ENCODE measurements at places on chromosomes 5 and 9.

- no peak for DNase-seq
Observed at GRCh38 chr9:110923601-110924000, 114.7 kb downstream of the LPAR1 start.

DNA sequence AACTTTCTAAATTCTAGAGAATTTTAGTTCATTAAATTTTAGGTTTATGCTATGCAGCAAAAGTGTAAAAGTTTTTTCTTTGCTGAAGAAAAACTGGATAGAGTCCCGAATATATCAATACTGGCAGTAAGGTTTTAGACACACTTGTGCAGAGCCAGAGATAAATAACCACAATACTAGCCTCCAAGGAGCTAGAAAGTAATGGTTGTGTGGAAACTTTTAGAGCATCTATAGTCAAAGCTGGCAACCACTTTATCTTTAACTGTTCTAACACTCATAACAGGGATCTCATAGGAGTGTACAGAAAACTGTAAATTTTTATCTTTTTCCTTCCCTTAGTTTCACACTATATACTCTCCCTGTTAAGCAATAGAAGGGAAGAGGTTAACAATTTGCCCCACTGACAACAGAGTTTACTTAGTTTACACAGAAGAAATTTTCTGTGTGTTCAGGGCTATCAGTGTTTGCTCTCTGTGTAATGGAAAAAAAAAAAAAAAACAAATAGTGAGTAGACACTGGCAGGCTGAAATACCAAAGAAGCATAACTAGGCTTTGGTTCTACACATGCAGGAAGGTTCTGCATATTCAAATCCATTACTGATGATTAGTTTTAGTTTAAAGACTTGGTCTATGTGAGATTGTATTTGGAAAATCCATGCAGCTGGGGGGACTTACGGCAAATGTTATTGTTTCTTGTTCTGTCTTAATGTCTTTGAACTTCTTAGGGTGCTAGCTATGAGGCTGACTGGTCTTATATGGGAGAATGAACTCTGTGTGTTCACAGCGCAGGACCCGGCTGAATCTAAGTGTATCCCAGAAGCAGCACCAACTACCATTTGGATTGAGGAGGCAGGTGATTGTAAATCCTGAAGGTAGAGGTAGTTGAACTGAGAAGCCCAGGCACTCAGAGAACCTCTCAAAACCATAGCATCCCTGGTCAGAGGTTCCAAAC is 187.6 kb downstream of the PCSK1 start:
- DNase-seq = peak; percentile 15

- no peak for DNase-seq
Observed at GRCh38 chr9:38044706-38045105, 24.3 kb downstream of the SHB start.

DNA sequence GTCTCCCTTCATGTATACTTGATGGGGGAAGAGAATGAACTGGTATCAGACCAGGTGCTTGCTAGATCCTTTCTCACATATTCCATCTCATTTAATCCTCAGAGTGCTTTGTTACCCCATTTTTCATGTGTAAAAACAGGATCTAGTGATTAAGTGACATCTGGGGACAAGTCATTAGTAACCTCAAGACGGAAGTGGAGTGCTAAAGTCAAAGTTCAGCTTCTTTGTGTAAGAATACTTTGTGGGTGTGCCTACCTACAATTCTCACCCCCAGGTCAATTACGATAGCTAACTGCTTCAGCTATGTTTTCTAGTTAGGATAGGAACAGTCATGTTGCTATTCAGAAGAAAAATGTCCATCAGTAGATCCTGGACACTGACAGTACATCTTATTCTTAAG is 3.1 kb upstream of the FAM120AOS start:
- DNase-seq = no peak

GRCh38 chr5:40499007-40499406 is 180.7 kb upstream of the PTGER4 start:
- DNase-seq = no peak

- DNase-seq = no peak
Observed at GRCh38 chr5:57716661-57717060, 234.1 kb upstream of the ACTBL2 start.

DNA sequence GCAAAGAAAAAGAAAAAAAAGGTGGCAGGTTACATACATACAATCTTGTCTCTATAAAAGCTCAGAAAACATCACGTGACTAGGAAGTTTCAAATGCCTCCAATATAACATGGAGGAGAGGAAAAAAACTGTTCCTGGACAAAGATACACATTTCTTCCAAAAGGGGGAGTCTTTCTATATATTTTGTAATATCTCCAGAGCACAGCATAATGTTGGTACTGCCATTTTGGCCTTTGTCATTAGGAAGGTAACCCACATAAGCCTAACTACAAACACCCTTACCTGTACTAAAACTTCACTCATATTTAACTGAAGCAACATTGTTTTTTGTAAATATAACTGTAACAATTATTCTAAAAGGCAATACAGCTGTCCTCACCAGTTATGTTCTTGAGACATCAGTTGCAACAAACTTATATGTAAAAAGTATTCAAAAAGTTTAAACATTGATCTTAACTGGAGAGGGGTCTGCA is 1.2 kb upstream of the BTF3 start:
- DNase-seq = peak; percentile 36

- DNase-seq = no peak
Observed at GRCh38 chr5:150473673-150474358, 24.3 kb upstream of the RPS14 start.

- DNase-seq = no peak
Observed at GRCh38 chr9:124735121-124735520, 36.0 kb downstream of the NR6A1 start.

- no peak for DNase-seq
Observed at GRCh38 chr5:167280111-167280510, 1011.3 kb upstream of the WWC1 start.

GRCh38 chr9:115204904-115205453 is 87.0 kb upstream of the TNC start:
- no peak for DNase-seq

DNA sequence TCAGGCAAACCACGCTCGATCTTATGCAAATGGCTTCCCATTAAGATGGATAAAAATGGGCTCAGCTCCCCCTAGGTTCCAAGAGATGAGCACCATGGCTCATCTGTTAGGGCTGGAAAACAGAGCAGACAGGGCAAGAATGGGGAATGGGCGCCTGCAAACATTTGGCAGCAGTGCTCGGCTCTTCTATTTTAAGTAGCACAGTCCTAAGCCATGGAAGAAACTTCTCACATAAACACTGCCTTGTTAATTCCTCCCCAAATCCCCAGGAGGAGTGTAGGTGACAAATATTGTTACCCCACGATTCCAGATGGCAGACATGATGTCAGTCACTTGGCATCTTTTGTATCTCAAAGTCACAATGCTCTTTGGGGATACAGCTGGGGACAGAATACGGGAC is 221.8 kb downstream of the ICE1 start:
- no peak for DNase-seq

GRCh38 chr5:129748913-129749880 is 1.3 kb downstream of the MINAR2 start:
- DNase-seq = no peak

DNA sequence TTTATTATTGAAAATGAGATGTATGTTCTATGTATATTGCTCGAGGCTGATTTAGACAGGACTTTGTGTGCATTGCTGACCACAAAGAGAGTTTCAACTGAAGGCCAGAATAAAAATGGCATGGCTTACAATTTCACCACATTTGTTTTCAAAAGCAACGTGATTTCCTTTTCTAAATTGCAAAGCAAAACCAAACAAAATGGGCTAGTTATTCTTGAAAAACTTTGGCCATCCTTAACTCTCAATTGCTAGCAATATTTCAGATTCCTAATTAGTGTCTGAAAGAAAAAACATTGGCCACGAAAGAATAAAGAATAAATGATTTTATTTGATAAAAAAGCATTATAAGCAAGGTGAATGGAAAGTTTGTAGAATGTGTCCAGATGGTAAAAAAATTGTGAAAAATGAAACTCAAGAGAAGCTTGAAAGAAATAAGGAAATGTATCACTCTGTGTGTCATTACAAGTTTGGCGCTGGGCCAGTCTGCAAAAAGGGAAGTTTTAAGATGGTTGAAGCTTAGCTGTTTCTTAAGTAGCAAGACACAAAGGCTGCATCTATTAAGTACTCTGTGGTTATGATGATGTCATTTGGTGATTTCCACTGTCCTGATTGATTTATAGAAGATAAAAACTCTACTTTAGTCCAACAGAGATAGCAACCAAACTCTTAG is 89.2 kb upstream of the PRLR start:
- DNase-seq = no peak

- no peak for DNase-seq
Observed at GRCh38 chr9:110115341-110115820, 92.6 kb downstream of the C9orf152 start.

GRCh38 chr9:20962536-20963225 is 68.8 kb downstream of the HACD4 start:
- no peak for DNase-seq

GRCh38 chr9:109857336-109857735 is 77.3 kb downstream of the PALM2AKAP2 start:
- DNase-seq = no peak

- DNase-seq = no peak
Observed at GRCh38 chr9:99931155-99931840, 24.8 kb downstream of the STX17 start.

DNA sequence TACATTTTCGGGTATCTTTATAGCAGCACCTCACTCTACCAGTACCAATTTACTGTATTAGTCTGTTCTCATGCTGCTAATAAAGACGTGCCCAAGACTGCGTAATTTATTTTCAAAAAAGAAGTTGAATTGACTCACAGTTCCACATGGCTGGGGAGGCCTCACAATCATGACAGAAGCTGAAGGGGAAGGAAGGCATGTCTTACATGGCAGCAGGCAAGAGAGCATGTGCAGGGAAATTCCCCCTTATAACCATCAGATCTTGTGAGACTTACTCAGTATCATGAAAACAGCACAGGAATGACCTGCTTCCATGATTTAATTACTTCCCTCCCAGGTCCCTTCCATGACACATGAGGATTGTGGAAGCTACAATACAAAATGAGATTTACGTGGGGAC is 602.6 kb upstream of the DAB2 start:
- no peak for DNase-seq

- DNase-seq = no peak
Observed at GRCh38 chr9:80485420-80486250, 913.9 kb downstream of the TLE4 start.

- DNase-seq = no peak
Observed at GRCh38 chr9:117060963-117061362, 353.9 kb downstream of the ASTN2 start.

DNA sequence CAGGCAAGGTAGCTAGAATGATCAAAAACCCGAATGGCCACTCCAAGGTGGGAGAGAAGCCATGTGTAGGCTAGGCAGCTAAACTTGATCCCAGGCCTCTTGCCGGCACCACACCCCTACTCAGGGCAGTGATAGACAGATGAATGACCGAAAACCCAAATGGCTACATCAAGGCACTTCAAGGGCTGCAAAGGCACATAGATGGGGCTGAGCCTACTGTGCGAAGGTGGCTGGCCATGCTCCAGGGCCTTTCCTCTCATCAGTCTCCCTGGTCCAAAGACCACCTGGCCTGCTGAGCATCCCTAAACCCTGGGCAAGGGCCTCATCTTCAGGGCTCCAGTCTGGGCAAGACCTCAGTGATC is 3.7 kb upstream of the TIFAB start:
- DNase-seq = no peak

DNA sequence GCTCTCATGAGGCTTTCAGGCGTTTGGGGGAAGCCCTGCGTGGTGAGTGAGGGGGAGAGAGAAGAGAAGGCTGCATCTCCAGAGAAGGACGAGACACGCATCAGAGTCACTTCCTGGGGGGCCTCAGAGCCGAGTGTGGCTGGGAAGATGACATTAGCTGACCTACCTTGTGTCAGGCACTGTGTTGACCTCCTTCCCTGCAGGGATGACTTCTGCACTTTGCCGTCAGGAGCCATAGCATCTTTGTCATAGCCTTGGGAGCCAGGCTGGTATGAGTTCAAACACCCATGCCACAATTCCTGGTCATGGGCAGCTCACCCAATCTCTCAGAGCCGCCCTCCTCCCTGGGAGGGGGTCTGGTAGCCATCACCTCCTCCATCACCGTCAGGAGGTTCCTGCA is 17.3 kb downstream of the NEURL1B start:
- no peak for DNase-seq

GRCh38 chr9:125089331-125089730 is 54.0 kb downstream of the SCAI start:
- DNase-seq = no peak

- no peak for DNase-seq
Observed at GRCh38 chr5:123093601-123094236, 4.7 kb downstream of the PRDM6 start.

- DNase-seq = no peak
Observed at GRCh38 chr9:117734082-117734481, 29.9 kb downstream of the TLR4 start.

GRCh38 chr9:34010979-34011378 is 37.7 kb downstream of the UBAP2 start:
- DNase-seq = no peak

GRCh38 chr9:25827626-25828025 is 149.4 kb upstream of the TUSC1 start:
- no peak for DNase-seq

- no peak for DNase-seq
Observed at GRCh38 chr5:43010935-43011315, 29.2 kb downstream of the ANXA2R start.

DNA sequence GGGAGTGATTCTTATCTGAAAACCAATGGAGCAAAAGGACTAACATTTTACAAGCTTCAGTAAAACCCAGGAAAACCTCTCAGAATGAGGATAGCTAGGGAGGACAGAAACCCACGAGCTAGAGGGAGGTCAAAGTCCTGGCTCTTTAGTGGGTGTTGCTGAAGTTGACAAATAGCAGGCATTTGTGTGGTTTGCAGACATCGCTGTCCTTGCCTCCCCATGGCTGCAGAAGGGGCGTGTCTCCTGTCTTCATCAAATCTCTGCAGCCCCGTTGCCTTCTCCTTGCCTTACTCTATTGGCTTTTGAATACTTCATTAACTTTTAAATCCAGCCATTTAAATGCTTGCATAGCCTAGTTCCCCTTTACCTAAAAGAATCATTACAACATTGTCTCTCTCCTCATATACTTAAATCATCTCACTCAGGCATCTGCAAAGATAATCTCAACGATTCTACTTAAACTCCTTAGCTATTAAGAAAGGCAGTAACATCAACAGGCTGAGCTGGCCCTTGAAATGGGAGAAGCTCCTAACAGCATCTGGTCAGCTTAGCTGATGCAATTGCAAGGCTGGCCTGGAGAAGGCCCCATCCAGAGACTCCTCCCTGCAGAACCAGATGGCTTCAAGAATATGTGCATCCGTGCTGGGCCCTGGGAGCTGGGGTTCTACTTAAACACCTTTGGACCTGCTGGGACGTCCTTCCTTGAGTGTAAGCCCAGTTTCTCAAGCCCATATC is 152.8 kb upstream of the TAS2R1 start:
- DNase-seq = no peak

- no peak for DNase-seq
Observed at GRCh38 chr5:169125571-169125970, 175.4 kb downstream of the SLIT3 start.

DNA sequence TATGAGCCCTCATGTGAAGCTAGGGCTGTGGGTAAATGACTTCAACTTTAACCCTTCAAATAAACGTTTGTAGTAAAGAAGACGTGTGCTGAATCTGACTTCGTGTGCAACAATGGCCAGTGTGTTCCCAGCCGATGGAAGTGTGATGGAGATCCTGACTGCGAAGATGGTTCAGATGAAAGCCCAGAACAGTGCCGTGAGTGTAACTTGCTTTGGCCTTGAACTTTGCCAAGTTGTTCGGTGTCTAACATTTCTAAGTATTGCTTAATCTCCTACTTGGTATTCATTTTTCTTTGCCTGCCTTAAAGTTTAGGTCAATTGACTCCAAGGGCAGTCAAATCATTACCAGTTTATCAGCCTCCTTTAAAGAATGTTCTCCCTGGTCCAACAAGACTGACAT is 18.2 kb downstream of the VLDLR start:
- no peak for DNase-seq

Data from HuH-7.5 (cell line).